ENCODE measurements at places on chromosomes 6 and 20.

GRCh38 chr6:128630213-128630612 lies 109.8 kb upstream of the PTPRK start:
- no peak for DNase-seq

- no peak for DNase-seq
Measured at GRCh38 chr20:44542890-44543289, 21.0 kb upstream of the SERINC3 start.

- no peak for DNase-seq
Measured at GRCh38 chr20:14801591-14802325, 464.3 kb upstream of the FLRT3 start.

- no peak for DNase-seq
Measured at GRCh38 chr6:135633573-135633972, 136.0 kb upstream of the AHI1 start.

- DNase-seq: no peak
Measured at GRCh38 chr6:18395856-18396197, 8.7 kb downstream of the RNF144B start.
